GM19239 (cell line): ENCODE measurements at places on chromosomes 1 and 21.

GRCh38 chr1:230915078-230915477 lies 46.8 kb upstream of the C1orf198 start:
- DNase-seq = no peak

GRCh38 chr1:176601348-176601747 lies 138.4 kb downstream of the PAPPA2 start:
- no peak for DNase-seq

DNA sequence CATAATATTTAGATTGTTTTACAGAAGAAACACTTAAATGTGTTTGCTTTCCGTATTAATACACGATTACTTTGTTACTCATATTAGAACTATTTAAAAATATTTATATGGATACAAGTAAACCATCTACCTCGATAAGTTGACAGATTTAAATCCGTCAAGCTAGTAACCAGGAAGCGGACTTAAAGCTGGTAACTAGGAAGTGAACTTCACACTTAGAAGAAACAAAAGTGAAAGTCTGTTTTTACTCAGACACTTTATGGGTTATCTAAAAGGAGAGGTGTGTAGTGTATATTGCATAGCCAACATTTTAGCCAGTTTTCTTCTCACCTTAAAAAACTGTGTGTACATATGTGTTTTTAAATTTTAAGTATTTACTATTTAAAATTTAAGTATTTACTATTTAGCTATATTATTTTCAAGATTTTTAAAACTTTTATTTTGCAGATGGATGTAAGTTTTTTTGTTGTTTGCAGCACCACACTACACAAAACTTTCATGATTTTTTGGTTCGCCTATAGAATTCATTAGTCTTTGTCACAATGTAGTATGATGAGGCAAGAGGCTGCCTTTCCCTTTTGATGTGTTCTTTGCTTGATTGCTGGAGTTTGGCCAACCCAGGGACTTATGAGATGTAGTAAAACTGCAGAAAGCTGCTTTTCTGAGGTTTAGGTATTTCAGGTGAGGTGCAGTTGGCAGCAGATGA lies 2.7 kb downstream of the USP25 start:
- DNase-seq = peak; percentile 32

DNA sequence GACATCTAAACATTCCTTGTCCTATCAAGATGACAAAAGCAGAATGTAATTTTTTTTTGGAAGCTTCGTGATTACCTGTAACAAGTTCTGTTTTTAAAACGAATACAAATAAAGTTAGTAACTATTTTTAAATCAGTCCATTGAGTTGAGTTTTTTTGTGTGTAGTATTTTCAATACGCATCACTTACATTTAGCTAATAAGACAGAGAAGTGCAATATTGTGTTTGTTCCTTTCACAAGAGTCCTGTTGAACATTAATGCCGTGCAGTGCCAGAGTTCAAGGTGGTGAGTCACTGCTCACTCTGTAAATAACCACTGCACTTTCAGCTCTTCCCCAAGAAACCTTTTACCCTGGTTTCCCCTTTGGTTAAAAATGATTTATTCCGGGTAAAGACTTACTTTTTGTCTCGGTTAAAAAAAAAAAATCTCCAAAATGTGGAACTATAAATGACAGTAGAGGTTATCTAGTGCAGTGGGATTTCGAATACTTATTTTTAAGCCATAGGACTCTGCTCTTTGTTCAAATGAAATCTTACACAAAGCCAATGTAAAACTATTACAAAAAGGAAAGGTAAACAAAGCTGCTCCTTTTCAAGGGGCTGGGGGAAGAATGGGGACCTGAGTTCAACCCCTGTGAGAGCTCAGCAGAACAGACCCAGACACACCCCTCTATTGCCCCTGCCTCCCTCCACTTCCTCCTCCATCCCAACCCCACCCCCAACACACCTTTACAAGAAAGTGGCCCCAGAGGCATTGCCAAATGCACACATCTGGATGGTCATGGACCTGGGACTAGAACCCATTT lies 14.8 kb upstream of the NCMAP start:
- no peak for DNase-seq

DNA sequence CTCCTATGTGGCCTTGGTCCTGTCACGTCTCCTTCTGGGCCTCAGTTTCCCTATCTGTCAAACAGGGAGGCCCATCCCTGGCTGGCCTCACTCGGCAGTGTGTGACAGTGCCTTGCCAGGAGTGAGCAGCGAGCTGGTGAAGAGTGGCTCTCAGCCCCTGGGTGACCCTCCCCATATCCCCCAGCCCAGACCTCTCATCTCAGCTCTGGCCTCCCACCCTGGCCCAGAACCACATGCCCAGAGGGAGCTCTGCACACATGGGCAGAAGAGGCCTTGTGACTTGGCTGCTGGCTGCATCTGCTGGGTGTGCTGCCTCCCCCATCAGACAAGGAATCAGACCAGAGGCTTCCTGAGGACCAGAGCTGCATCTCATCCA lies 19.5 kb upstream of the PADI1 start:
- DNase-seq = no peak

- no peak for DNase-seq
Measured at GRCh38 chr1:61253059-61253735, 170.8 kb downstream of the NFIA start.

- DNase-seq = no peak
Measured at GRCh38 chr1:66552287-66552686, 18.3 kb downstream of the SGIP1 start.
